Activated T-helper 1 cell treated with anti-CD3 and anti-CD28 coated beads, Interleukin-12 subunit alpha, Interleukin-12 subunit beta, Interleukin-2, Interleukin-4 antibody, amounts not matched to agents 30 ng/mL and 10 ng/mL and 1 ng/mL, durations not matched to agents 14 hours and 24 hours and 36 hours (primary cell): ENCODE measurements at places on chromosomes 1 and 21. TPM values are rescaled to one million over a fixed set of nuclear protein-coding genes. Genes with fewer than 3 reads are reported as not detected.

Gene S100A1
- not detected in 2 replicates for total RNA-seq

DNA sequence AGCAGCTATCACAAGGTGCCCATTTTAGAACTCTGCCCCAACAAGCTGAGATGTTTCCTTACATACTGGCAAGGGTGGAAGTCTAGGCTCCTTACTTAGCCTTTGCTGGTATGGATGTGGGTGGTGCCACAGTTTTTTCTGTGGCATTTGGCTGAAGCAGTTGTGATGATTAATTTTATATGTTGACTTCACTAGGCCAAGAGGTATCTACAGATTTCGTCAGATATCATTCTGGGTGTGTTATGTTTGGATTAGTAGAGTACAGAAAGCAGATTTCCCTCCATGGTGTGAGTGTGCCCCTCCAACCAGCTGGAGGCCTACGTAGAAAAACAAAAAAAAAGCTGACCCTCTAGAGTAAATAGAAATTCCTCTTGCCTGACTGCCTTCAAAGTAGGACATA, 317.0 kb downstream of the BARHL2 start:
- no peak for DNase-seq

Gene HCN3
- 2.5 and 3.3 TPM in 2 replicates for total RNA-seq

- no peak for DNase-seq
These were observed 22.0 kb downstream of the LDLRAD2 start for GRCh38 chr1:21834094-21834493.

Gene C1orf116
- total RNA-seq, result not detected in 2 replicates
